ENCODE measurements at places on chromosomes 7 and 10. TPM values are rescaled to one million over a fixed set of nuclear protein-coding genes. Genes with fewer than 3 reads are reported as not detected.

The CNPY1 gene
- total RNA-seq, result 0.16 TPM

GRCh38 chr10:26449726-26450125 is 11.6 kb downstream of the APBB1IP start:
- DNase-seq, result no peak

- DNase-seq, result peak; percentile 68
Measured at GRCh38 chr7:19619122-19619521, 89.7 kb downstream of the POLR1F start.

The SEC61A2 gene
- total RNA-seq, result 15.6 TPM

The CCDC172 gene
- not detected for total RNA-seq

GRCh38 chr10:72503241-72503640 is 122.6 kb downstream of the MICU1 start:
- DNase-seq, result no peak

The MRC1 gene
- total RNA-seq, result not detected

The TMEM270 gene
- not detected for total RNA-seq

DNA sequence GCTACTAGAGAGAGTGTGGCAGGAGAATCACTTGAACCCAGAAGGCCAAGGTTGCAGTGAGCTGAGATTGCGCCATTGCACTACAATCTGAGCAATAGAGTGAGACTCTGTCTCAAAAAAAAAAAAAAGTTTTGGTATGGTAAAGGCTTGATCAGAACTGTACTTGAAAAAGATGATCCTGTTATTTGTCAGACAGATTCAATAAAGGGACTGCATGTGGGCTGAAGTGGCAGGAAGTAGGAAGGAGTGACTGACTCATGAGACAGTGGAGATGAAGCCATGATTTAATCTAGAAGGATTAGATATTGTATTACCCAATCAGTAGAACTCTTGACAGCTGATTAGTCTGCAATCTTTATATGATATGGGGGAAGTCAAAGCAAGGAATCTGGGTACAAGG is 2.7 kb upstream of the TMEM254 start:
- DNase-seq, result peak; percentile 75

- DNase-seq, result peak; percentile 81
Measured at GRCh38 chr10:102401735-102402511, 6.4 kb downstream of the NFKB2 start.

GRCh38 chr10:23314835-23315239 is 29.8 kb downstream of the C10orf67 start:
- peak; percentile 68 for DNase-seq

DNA sequence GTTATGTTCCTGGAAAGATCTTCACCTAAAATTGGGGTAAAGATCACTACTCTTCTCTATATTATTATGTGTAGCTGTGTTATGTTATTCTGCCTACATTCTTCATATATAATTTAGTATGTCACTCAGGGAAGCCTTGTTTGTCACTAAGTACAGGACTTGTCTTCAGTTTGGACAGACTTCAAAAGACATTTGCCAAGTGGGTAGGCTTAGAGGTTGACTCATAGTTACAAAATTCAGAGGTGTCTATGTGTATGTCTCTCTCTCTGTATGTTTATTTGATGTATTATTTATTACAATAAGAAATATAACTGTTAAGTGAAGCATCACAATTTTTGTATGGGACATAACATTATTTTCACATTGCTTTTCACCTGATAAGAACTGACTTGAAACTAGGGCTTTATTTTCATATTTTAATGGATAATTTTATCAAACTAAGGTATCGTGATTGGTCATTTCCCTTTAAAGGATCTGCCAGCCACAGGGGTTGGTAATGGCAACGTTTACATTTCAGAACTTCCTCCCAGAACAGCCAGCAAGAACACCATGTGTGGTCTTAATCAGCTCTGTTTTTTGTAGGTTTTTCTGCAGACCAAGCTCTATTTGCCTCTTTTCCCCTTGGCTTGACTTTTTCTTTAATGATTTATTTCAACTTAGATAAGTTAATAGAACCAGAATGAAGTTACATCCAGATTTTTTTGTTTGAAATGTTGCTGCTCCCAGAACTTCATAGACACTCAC is 262.1 kb upstream of the CACNA2D1 start:
- DNase-seq, result no peak

GRCh38 chr7:1977059-1977875 is 255.5 kb downstream of the MAD1L1 start:
- DNase-seq, result no peak
